WERI-Rb-1 (cell line): ENCODE measurements at places on chromosomes 11 and 22.
A peak's percentile ranks its signal among the peaks of the same experiment; 100 is the strongest.

DNA sequence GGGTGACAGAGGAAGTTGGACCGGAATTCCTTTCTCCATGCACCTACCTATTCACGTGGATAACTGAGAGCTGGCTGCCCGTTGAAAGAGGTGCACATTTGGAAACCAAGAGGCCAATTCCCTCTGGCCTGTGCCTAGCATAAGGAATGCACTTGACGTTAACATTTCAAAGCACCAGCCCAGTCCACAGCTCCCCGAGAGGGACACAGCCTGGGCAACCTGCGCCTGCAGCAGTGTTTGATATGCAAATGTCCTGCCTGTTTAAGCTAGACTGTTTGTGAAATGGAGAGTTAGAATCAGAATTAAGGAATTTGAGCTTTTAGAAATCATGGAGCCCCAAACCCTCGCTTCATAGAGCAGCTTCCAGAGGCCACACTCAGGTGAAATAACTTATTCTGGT lies 126.1 kb downstream of the DSCAML1 start:
- DNase-seq: no peak

DNA sequence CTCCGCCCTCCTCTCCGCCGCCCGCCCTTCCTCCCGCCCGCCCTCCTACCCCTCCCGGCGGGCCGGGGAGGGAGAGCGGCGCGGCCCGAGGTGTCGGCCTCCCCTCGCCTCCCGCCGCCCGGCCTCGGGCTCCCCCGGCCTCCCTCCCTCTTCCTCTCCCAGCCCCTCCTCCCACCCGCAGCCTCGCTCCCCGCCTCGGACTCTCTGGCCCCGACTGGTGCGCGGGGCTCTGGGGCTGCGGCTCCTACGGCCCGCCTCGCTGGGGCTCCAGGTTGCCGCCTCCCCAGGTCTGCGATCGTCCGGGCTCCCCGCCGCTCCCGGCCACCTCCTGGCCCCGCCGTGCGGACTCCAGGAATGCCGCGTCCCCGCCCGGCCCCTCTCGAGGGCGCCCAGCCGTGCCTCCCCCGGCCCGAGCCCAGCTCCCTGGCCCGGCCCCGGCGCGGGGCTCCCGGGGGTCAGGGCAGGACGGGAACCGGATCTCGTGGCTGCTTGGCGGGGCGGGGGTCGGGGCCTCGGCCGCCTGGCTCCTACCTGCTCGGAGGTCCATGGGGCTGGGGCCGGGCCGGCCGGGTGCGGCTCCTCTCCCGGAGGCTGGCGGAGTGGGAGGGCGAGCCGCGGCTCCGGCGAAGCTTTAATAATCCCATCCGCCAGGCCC lies at the start of gene CLCF1:
TSS of gene CLCF1 (minus strand) at position 606 of the 655 bp plus-strand sequence. CDS start at position 547, 59 bp downstream.
- DNase-seq: peak; percentile 68

- DNase-seq: peak; percentile 9
Measured at GRCh38 chr11:37512156-37512780, 914.2 kb upstream of the RAG2 start.

DNA sequence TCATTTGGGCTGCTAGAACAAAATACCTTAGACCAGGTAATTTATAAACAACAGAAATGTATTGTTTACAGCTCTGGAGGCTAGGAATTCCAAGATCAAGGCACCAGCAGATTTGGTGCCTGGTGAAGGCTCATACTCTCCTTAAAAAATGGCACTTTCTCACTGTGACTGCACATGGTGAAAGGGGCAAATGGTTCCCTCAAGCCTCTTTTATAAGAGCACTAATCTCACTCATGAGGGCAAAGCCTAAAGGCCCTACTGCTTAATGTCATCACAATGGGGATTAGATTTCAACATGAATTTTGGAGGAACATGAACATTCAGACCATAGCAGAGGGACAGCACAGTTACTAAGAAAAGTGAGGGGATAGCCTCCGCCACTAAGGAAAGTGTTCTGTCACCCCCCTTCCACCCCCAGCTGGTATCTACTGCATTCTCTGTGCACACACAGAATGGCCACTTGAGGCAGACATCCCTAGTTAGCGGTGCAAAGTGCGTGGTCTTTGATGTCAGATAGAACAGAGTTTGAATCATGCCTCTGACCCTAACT lies 47.2 kb upstream of the CEP295 start:
- DNase-seq: peak; percentile 38

- no peak for DNase-seq
Measured at GRCh38 chr11:69947059-69947792, 128.0 kb upstream of the FGF3 start.

GRCh38 chr11:11262171-11262920 lies 90.7 kb downstream of the CSNK2A3 start:
- no peak for DNase-seq

DNA sequence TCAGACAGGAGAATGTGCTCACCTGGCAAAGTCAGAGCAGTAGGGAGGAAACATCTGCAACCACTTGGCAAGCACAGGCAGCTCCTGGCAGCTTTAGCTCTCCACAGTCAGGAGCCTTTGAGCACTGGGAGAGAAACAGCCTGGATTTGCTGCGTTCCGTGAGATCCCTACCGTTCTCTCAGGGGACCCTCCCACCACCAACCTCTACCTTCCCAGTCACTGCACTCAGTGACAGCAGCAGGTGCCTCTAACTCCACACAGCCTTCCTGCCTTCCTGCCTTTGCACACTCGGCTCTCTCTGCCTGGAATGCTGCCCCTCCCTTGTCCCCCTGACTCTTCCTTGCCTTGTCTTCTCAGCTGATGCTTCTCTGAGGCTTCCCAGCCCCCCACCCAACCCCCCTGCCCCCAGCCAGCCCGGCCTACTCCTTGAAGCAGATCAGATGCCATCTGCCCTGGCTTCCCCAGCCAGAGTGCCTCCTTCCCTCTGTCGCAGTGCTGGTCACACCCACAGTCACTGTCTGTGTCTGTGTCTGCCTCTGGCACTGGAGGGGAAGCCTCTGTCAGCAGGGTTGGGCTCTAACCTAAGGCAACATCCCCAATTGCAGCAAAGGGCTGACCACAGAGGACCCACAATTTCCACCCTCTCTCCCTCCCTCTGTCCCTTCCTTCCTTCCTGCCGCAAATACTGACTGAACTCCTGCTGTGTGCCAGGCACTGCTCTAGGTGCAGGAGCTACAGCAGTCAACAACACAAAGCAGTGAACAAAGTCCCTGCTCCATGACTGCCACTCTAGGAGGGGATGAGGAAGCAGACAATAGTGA lies 14.9 kb upstream of the TSKU start:
- DNase-seq: peak; percentile 61

DNA sequence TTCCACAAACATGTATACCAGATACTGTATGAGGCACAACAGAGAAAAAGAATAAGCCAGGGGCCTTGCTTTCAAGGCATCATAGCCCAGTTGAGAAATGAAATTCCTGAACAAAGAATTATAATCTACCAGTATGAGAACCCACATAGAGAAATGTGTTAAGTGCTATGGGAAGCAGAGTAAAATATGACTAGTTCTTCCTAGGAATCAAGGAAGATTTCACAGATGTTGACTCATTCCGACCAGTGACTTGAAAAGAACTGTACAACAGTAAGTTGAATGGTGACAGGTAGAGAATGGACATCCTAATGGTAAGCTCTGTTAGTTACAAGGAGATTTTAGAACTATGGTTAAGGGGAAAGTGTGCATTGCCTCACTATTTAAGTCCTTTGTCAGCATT lies 102.6 kb downstream of the TRIM44 start:
- DNase-seq: no peak

DNA sequence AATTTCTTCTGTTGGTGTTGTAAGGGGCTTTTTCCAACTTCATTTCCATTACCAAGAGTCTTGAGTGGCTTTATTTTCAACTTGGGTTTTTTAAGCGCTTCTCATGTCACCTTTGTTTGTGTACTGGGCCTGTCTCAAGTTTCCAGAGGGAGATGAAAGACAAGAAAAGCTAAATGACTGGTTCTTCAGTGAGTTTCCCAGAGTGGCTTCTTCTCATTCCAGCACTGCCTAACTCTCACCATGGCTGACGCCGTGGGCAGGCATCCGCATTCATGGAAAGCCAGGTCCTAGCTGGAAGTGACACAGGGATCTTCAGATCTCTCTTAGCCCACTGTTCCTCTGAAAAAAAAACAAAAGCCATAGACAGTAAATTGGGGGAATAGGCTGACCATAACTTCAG lies 28.6 kb downstream of the MARK2 start:
- no peak for DNase-seq

- no peak for DNase-seq
Measured at GRCh38 chr11:98180511-98180910, 840.2 kb upstream of the CNTN5 start.

DNA sequence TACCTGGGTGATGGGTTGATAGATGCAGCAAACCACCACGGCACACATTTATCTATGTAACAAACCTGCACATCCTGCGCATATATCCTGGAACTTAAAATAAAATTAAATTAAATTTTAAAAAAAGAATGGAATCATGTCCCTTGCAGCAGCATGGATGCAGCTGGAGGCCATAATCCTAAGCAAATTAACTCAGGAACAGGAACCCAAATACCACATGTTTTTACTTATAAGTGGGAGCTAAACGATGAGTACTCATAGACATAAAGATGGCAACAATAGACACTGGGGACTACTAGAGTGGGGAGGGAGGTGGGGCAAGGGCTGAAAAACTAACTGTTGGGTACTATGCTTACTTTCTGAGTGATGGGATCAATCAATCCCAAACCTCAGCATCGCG lies 40.9 kb downstream of the CWC15 start:
- DNase-seq: no peak

DNA sequence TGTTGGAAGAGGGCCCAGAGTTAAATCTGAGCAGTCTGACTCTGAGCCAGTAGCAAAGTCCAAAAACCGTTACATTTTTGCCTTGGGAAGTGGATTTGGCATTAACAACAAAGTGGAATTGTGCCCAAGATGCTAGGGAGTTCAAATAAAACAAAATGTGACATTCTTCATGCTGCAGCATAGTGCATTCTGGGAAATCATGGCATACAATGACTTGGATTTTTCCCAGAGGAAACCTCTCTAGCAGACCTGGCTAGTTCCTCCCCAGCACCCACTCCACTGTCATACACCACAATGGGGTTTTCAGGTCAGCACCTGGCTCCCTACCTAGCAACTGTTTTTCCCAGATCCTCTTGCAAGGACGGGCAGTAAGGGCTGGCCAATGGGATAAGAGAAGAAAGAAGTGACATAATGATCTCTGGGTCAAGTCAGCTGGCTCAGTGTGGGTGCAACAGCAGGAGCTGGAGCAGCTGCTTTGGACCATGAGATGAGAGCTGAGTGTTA lies 24.8 kb upstream of the CYB5R3 start:
- DNase-seq: no peak

DNA sequence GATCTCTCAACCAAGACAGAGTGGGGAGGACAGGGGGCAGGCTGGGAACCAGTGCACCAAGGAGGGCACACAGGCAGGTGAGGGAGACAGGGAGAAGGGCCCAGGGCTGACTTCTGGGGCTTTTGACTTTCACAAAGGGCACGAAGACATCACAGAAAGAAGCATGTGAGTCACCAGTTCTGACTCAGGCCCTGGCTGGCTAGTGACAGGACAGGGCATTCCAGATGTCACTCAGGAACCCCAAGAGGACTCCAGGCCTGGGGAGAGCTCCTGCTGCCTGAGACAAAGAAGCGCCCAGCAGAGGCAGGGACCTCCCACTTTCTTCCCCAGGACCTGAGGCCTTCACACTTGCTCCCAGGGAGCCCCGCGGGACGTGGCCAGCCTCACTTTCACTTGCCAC lies 497.2 kb downstream of the BUD13 start:
- no peak for DNase-seq

GRCh38 chr11:14942745-14943144 lies 29.4 kb downstream of the CALCA start:
- no peak for DNase-seq

- no peak for DNase-seq
Measured at GRCh38 chr11:38593649-38594048, 1995.6 kb upstream of the RAG2 start.

DNA sequence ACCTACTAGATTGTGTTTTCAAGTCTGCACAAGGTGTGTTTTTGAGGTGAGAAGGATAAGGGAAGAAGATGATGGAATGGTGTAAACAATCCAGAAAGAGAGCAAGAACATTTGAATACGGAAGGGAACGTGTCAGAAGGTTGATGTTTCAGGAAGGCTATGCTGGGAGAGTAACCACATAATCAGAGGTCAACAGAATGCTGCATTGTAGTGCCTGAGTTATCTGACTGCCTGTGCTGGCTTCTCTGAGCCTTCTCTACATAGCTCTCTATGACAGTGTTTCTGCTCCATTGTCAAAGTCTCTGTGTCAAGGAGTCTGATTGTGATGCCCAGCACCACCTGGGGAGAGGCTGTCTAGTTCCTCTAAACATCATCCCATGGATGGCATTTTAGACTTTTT lies 74.1 kb downstream of the CYB5R2 start:
- no peak for DNase-seq

GRCh38 chr22:23478175-23478574 lies 101.9 kb downstream of the IGLL1 start:
- no peak for DNase-seq

DNA sequence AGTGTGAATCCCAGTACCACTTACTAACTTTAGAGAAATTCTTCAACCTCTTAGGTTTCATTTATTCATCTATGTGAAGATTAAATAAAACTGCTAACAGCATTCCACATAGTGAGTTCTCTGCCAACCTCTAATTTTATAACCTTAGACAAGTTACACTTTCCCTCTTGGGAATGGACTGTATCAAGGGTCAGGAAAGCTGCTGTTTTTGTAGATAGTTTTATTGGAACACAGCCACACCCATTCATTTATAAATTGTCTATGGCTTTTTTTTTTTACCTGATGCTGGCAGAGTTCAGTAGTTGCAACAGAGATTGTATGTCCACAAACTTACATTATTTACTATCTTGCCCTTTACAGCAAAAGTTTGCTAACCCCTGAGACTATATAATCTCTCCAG lies 81.1 kb downstream of the PAK1 start:
- no peak for DNase-seq

- no peak for DNase-seq
Measured at GRCh38 chr11:128834157-128834556, 32.9 kb downstream of the KCNJ1 start.

DNA sequence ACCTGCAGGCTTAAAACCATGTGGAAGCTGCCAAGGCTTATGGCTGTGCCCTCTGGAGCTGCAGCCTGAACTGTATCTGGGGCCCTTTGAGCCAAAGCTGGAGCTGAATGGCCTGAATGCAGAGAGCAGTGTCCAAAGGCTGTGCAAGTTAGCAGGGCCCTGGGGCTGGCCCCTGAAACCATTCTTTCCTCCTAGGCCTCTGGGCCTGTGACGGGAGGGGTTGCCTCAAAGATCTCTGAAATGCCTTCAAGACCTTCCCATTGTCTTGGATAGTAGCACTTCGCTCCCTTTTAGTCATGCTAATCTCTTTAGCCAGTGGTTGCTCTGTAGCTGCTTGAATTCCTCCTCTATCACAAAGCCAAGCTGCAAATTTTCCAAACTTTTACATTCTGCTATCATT lies 12.8 kb upstream of the IFTAP start:
- no peak for DNase-seq

GRCh38 chr22:37533995-37534394 lies 14.8 kb upstream of the CARD10 start:
- no peak for DNase-seq
